Activated CD8-positive, alpha-beta memory T cell treated with anti-CD3 and anti-CD28 coated beads, Interleukin-2, amount 50 U/mL, for 4 hours (primary cell): ENCODE measurements at places on chromosomes 7 and 10.

GRCh38 chr10:11986593-11987216 is 55.9 kb downstream of the UPF2 start:
- peak; percentile 69 for DNase-seq

GRCh38 chr10:129773359-129773990 is 190.6 kb downstream of the EBF3 start:
- no peak for DNase-seq

- no peak for DNase-seq
Observed at GRCh38 chr10:49053998-49054692, 61.2 kb downstream of the VSTM4 start.

GRCh38 chr10:14660831-14661230 is 113.9 kb downstream of the FAM107B start:
- DNase-seq: no peak

DNA sequence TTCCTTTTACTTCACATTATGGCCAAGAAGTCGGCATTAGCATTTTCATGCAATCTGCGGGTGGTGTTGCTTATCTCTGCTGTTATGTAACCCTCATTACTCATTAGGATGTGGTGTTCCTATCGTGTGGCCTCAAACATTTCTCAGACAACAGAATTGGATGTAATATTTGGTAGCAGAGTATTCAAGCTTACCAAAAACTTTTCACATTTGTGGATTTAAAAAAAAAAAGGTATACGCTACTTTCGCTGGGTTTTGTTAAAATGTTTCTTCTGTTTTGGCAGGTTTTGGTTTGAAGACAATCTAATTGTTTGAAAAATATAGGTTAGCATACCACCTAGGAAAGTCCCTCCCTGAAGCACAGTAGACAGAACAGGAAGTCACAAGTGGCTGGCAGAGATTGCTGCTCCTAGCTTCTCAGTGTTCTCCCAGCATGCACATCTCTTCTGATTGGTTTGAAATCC is 128.8 kb downstream of the GATA3 start:
- peak; percentile 26 for DNase-seq

GRCh38 chr10:94439275-94439861 is 37.0 kb downstream of the TBC1D12 start:
- no peak for DNase-seq

GRCh38 chr10:24947304-24948097 is 4.9 kb downstream of the PRTFDC1 start:
- no peak for DNase-seq

GRCh38 chr10:51244309-51244708 is 170.0 kb downstream of the PRKG1 start:
- no peak for DNase-seq

- DNase-seq: no peak
Observed at GRCh38 chr7:142720986-142721385, 28.3 kb upstream of the PRSS1 start.

- DNase-seq: no peak
Observed at GRCh38 chr7:127527561-127527960, 57.8 kb downstream of the GCC1 start.

DNA sequence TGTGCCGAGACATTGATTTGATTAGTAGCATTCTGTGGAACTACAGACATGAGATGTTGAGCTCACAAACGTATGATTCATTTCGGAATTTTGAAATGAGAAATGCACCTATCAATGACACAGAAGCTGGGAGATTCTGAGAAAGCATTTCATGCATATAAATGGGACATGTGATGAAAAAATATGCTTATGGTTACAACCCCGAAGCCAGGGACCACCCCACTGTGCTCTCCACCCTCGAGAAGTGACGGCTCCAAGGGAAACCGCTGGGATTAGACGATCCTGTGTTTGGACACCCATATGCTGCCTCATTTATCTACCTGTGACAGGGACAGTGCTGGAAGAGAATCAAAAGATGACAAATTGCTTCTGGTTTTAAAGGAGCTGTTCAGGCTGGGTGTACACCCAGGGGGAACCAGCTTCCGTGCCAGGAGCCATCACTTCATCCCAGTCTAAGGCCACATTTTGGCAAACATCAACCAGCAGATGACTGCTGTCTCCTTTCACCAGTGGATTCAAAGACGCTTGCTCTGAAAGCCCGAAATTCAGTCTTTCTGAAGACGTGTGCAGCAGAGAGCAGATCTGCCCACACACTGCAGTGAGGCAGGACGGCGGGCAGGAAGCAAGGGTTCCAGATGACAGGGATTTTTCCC is 109.9 kb downstream of the ATXN7L1 start:
- DNase-seq: no peak

- no peak for DNase-seq
Observed at GRCh38 chr7:142362349-142362748, 104.5 kb upstream of the PRSS58 start.

DNA sequence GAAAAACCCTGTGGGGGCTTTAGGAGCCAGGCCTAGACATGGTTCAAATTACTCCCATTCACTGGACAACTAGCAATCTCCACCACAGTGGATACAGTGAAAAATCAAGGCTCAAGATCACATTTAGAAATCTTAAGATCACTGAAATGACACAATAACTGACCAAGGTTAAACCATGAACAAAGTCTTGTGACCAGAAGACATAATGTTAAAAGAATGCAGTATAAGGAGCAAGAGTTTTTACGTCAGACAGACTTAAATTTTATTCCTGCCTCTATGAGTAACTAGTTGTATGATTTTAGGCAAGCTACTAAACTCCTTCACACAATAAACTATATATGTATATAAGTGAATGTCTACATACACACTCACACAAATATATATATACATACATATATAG is 68.5 kb downstream of the MICU1 start:
- no peak for DNase-seq

- DNase-seq: no peak
Observed at GRCh38 chr7:31776616-31777015, 89.6 kb downstream of the PPP1R17 start.

GRCh38 chr7:88590963-88591362 is 168.5 kb upstream of the ZNF804B start:
- no peak for DNase-seq

- no peak for DNase-seq
Observed at GRCh38 chr7:25720427-25720826, 431.6 kb upstream of the NFE2L3 start.

GRCh38 chr7:45055594-45056219 is 33.1 kb downstream of the NACAD start:
- DNase-seq: no peak

- no peak for DNase-seq
Observed at GRCh38 chr7:33807779-33808482, 97.4 kb upstream of the BMPER start.

GRCh38 chr7:85030893-85031292 is 156.0 kb downstream of the SEMA3D start:
- no peak for DNase-seq

DNA sequence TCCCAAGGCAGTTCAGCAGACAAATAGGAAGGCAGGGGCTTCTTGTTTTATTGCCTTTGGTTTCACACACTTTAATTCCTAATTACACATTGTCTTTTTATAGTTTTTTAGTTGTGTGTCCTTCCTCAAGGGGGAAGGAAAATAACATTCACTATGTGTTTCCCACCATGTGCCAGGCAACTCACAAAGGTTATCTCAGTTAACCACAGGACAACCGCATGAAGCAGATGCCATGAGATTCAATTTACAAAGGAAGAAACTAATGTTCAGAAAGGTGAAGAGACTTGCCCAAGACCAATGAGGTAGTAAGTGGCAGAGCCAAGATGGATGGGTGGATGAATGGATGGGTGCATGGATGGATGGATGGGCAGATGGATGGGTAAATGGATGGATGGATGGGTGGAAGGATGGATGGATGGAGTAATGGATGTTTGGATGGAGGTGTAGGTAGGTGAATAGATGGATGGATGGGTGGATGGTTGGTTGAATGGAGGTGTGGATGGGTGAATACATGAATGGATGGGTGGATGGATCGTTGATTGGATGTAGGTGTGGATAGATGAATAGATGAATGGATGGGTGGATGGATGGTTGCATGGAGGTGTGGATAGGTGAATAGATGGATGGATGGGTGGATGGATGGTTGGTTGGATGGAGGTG is 77.9 kb downstream of the ARHGAP22 start:
- DNase-seq: no peak

GRCh38 chr10:27624941-27625340 is 120.7 kb downstream of the MKX start:
- no peak for DNase-seq

GRCh38 chr10:4557469-4557868 is 268.5 kb upstream of the AKR1E2 start:
- DNase-seq: no peak

- DNase-seq: no peak
Observed at GRCh38 chr7:42869131-42870020, 42.5 kb downstream of the C7orf25 start.

- no peak for DNase-seq
Observed at GRCh38 chr10:116989439-116989838, 15.5 kb downstream of the SHTN1 start.

DNA sequence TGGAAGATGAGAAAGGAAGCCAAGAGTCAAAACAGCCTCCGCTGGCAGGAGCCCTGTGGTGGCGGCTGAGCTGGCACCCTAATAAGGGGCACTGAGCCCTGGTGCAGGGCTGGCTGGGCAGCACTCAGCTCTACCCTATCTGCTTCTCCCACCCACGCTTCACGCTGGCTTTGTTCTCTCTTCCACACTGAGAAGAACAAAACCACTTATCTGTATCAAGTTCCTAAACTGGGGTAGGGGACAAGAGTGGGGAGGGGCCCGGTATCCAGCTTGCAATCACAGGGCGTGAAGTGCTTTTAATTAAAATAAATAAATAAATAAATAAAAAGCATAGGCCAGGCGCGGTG is 52.1 kb downstream of the FAM53B start:
- no peak for DNase-seq

GRCh38 chr10:117627561-117627960 is 85.0 kb downstream of the EMX2 start:
- DNase-seq: no peak
